Testis (tissue), 5 donors: ENCODE measurements at places on chromosomes 12 and 14. TPM values are rescaled to one million over a fixed set of nuclear protein-coding genes. Genes with fewer than 3 reads are reported as not detected.

GRCh38 chr14:72525087-72525915, 368.6 kb downstream of the DPF3 start:
- H3K27ac ChIP-seq, result no peak overlapping the region
- no peaks in the 10 kb centered on the region for H3K27me3 ChIP-seq
- H3K36me3 ChIP-seq, result no peaks in the 10 kb centered on the region
- H3K4me3 ChIP-seq, result no peak overlapping the region

Gene CAPZA3
- 52.6 TPM for total RNA-seq

- H3K4me3 ChIP-seq, result no peak overlapping the region
- no peak overlapping the region for H3K27ac ChIP-seq
- peak; percentile 70 for DNase-seq
- H3K27me3 ChIP-seq, result no peaks in the 10 kb centered on the region
Observed at GRCh38 chr12:130916241-130916911, 37.3 kb upstream of the ADGRD1 start.

DNA sequence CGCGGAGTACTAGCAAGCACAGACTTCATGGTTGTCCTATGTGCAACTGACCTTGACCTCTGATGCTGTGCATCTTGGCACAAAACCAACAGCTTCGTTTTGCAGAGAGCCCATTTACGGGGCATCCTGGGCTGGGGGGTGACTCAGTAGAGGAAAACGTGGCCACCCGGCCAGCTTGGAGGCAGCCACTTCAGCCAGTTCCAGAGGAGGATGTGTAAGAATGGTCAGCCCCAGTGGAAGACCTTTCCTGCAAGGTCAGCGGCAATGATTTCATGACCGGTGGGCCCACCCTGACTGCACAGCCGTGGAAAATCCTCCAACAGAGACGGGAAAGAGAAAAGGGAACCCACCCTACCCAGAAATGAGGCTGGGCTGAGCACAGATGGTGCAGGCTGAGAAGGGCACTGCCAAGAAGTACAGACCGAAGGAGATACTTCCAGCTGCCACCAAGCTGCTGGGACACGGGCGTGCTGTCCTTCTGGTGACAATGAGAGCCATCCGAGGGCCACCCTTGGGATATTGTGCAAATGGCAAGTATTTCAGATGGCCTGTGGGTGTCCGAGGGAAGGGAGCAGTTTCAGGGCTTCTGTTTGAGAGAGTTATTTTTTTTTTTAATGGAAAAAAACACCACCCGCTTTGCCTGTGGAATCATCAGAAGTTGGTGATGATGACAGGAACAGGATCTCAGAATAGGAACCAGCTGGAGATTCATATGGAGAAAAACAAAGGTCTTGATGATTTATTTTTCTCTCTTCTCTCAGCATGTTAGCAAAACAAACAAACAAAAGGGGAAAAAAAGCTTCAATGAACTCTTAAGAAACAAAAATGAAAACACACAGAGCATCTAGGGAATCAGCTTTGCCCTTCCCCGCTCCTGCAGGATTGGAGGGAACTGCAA, 120.2 kb upstream of the RFLNA start:
- DNase-seq, result no peak
- no peaks in the 10 kb centered on the region for H3K27me3 ChIP-seq
- no peaks in the 10 kb centered on the region for H3K4me1 ChIP-seq
- H3K4me3 ChIP-seq, result no peak overlapping the region

GRCh38 chr14:103909531-103910261, 18.6 kb upstream of the TDRD9 start:
- H3K27ac ChIP-seq, result no peak overlapping the region
- no peaks in the 10 kb centered on the region for H3K36me3 ChIP-seq
- H3K4me1 ChIP-seq, result peaks cover 6% of the 10 kb centered on the region

GRCh38 chr14:55180006-55180405, 11.4 kb downstream of the DLGAP5 start:
- H3K27ac ChIP-seq, result no peak overlapping the region
- no peaks in the 10 kb centered on the region for H3K36me3 ChIP-seq
- no peaks in the 10 kb centered on the region for H3K4me1 ChIP-seq
- no peak overlapping the region for H3K4me3 ChIP-seq
- no peaks in the 10 kb centered on the region for H3K27me3 ChIP-seq
- DNase-seq, result no peak

DNA sequence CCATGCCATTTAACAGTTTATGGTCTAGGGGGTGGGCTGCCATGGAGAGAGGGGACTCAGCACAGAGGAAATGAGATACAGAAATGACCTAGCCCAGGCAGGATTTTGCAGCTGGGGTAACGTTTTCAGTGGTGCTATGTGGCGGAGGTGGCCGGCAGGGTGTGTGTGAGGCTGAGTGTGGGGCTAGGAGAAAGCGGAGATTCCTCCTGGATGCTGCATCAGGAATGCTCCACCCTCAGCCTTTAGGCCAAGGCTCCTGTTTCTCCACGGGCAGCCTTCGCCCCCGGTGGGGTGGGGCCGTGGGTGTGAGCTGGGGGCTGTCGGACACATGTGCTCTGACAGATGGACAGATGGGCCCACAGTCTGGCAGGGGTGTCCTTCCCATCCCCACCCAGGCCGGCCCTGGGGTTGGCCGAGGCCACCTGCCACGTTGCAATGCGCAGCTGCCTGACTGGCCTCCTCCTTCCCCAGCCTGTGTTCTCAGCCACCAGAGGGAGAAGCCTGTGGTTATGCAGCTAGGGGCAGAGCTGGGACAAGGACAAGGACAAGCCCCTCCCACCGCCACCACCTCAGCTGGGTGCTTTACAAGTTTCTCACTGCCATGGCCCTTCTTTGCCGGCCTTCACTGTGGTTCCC, 44.3 kb downstream of the TEAD4 start:
- H3K27ac ChIP-seq, result no peak overlapping the region
- H3K4me3 ChIP-seq, result no peak overlapping the region
- H3K4me1 ChIP-seq, result peaks cover 5% of the 10 kb centered on the region
- DNase-seq, result no peak
- no peaks in the 10 kb centered on the region for H3K36me3 ChIP-seq

Gene KNTC1
- total RNA-seq, result 118 TPM

DNA sequence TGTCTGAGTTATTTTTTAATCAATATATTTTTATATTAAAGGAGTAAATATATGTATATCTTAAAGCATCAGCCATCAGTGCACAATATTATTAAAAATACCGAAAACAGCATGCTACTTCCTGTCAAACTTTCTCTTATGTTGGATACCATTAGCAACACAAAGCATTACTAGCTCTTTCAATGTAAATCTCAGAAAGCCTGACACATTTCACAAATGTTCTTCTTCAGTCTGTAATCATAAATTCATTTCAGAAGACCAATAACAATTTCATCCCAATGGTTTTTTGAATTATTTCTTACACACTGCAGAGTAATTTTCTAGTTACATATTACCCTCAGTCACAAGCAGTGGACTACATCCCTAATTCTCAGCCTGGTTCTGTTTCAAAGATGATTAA, 226.9 kb downstream of the LRRK2 start:
- H3K4me3 ChIP-seq, result no peak overlapping the region
- no peak overlapping the region for H3K27ac ChIP-seq
- H3K27me3 ChIP-seq, result no peaks in the 10 kb centered on the region
- no peaks in the 10 kb centered on the region for H3K4me1 ChIP-seq

DNA sequence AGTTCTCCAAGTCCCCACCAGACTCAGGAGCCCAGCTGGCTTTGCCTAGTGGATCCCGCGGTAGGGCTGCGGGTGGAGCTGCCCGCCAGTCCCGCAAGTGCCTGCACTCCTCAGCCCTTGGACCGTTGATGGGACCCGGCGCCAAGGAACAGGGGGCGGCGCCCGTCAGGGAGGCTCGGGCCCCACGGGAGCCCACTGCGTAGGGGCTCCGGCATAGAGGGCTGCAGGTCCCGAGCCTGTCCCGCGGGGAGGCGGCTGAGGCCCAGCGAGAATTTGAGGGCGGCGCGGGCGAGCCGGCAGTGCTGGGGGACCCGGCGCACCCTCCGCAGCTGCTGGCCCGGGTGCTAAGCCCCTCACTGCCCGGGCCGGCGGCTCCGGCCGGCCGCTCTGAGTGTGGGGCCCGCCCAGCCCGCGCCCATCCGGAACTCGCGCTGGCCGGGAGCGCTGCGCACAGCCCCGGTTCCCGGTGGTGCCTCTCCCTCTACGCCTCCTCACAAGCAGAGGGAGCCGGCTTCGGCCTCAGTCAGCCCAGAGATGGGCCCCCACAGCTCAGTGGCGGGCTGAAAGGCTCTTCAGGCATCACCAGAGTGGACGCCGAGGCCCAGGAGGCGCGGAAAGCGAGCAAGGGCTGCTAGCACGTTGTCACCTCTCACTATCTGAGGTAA, 452.4 kb upstream of the LRFN5 start:
- H3K36me3 ChIP-seq, result no peaks in the 10 kb centered on the region
- H3K27ac ChIP-seq, result peak overlapping the region; percentile 50
- no peaks in the 10 kb centered on the region for H3K27me3 ChIP-seq
- DNase-seq, result peak; percentile 23
- no peaks in the 10 kb centered on the region for H3K4me1 ChIP-seq

Gene STON2
- 22.8 TPM for total RNA-seq

DNA sequence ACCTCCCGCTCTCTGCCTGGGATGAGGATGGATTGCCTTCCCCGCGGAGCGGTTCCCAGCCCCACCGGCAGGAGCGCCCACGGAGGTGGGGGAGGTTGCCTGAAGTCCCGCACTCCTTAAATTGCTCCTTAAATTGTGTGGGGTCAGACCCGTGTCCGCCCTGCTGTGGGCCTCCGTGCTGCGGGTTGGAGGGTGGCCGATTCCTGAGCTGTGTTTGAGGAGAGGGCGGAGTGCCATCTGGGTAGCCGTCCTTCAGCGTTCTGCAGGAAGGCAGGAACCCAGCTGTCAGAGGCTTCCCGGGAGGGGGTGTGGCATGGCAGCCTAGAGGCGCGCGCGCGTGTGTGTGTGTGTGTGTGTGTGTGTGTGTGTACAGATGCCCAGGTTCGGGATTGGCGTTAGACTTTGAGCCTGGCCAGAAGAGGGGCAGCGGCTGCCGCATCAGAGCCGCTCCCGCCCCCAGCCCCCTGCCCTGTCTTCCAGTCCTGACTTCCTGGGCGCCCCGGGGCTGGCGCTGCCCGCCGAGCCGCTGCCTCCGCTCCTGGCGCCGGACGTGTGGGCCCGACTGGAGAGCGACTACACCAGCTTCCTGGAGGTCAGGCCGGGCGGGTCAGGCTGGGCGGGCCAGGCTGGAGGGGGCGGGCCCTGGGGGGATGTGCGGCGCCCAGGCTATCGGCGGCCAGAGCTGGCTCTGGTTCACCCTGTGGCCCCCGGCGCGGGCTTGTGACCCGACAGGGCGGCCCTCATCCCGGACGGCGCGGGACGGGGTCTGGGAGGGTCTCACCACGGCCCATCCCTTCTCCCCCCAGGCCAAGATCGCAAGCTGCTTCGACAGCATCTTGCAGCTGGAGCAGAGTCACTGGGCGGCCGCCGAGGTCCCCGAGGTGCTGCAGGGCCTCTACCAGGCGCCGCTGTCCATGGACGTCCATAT, 9.2 kb downstream of the EXOC3L4 start:
- no peaks in the 10 kb centered on the region for H3K36me3 ChIP-seq
- DNase-seq, result no peak
- H3K27me3 ChIP-seq, result no peaks in the 10 kb centered on the region
- no peak overlapping the region for H3K4me3 ChIP-seq
- H3K27ac ChIP-seq, result no peak overlapping the region

- no peaks in the 10 kb centered on the region for H3K27me3 ChIP-seq
- H3K27ac ChIP-seq, result no peak overlapping the region
- no peak overlapping the region for H3K4me3 ChIP-seq
- DNase-seq, result no peak
Observed at GRCh38 chr12:56260921-56261320, 2.7 kb upstream of the ANKRD52 start.

GRCh38 chr14:34592623-34593022, 37.3 kb downstream of the SNX6 start:
- no peaks in the 10 kb centered on the region for H3K27me3 ChIP-seq
- H3K36me3 ChIP-seq, result no peaks in the 10 kb centered on the region
- H3K27ac ChIP-seq, result no peak overlapping the region

- no peak for DNase-seq
- no peaks in the 10 kb centered on the region for H3K36me3 ChIP-seq
- H3K4me1 ChIP-seq, result peaks cover 24% of the 10 kb centered on the region
- H3K27ac ChIP-seq, result no peak overlapping the region
- no peaks in the 10 kb centered on the region for H3K27me3 ChIP-seq
Observed at GRCh38 chr12:106767206-106767605, 7.3 kb upstream of the RIC8B start.
